ENCODE measurements at places on chromosomes 3 and 15.

DNA sequence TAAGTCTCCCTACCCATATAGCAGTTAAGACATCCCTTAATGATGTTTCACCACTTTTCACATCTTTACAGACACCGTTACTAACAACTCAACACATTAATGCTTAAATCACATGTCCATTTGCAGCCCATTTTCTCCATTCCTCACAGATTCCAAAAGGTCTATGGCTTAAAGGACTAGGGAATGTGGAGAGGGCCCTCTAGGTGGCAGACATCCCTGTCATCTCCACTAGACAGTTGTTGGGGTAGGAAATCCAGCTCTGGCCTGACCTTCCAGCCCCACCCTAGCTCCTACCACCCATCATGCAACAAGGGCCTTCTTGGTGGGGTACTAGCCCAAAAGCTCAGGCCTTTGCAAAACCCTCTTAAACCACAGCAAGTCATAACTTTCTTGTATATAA lies 25.2 kb downstream of the CPEB1 start:
- no peak for ATAC-seq

DNA sequence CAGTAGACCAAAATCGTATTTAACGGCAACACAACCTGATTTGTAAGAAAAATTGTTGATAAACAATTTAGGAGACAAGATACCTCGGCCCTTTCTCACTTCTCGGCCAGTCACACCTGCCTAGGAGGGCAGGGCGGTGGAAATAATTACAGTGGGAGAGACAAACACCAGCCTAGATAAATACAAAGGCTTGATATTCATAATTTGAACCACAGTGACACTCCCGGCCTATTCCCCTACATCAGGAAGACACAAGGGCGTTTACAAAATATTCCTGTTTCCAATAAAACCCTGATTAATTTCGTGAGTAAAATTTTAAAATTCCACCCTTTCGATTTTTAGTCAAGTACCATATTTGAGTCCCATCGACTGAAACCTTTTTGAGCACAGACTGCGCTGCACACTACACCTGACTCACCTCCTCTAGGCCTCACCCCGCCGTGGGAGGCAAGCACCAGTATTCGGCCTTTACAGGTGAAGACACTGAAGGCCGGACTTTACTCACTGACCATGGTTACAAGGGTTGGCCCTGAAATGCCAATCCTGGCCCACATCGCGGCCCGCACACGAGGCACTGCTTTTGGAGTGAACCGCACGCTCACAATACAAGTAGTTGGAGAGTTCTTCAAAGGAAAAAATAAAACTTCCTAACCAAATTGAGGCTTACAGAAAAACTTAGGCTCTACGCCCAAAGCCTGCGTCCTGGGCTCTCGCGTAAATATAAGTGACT lies 794 bp downstream of the ARPP19 start:
- no peak for ATAC-seq

DNA sequence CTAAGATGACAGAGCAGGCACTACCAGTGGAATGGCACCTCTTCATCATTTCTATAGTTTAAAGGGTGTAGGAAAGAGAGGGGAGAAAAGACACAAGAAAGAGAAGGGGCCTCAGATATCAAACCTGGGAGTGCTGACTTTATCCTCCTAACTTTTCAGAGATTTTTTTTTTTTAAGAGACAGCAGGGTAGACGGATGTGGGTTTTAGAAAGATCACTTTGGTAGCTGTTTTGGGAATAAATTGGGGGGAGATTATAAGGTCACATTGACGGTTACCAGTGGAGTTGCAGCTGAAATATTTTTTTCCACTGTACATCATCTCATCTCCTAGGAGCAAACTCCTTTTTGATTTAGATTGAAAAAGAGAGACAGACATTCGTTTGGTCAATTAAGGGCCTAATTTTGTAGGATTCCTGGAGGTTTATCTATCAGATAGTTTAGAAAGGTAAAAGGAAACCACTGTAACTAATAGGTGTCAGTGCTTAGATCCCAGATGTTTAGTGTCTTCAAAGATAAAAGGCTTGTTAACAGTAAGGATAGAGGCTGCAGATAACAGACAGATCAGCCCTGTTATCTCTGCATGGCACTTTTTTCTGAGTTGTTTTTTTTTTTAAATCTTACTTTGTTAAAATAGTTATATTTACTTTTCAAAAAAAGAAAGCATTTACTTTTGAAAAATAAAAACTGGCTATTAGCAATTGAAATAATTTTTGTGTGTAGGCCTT lies 1057.0 kb downstream of the IGSF11 start:
- no peak for ATAC-seq

DNA sequence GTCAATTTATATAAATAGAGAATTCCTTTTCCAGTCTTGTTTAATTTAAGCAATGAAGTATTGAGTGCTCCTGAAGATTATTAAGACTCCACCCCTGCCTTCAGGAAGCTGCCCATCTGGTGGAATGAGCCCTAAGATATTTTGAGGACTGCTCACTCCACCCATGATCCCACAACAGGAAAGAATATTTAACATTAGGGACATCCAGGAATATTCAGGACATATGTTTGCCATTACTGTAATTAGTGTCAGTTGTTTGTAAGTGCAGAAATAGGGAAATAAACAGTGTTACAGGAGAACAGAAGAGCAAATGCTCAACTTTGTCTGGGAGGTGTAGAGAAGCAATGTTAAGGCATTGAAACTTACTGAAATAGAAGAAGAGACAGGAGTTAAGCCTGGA lies 375.0 kb downstream of the ROBO2 start:
- ATAC-seq = no peak

GRCh38 chr3:158520433-158520832 lies 50.6 kb upstream of the MLF1 start:
- ATAC-seq = no peak

DNA sequence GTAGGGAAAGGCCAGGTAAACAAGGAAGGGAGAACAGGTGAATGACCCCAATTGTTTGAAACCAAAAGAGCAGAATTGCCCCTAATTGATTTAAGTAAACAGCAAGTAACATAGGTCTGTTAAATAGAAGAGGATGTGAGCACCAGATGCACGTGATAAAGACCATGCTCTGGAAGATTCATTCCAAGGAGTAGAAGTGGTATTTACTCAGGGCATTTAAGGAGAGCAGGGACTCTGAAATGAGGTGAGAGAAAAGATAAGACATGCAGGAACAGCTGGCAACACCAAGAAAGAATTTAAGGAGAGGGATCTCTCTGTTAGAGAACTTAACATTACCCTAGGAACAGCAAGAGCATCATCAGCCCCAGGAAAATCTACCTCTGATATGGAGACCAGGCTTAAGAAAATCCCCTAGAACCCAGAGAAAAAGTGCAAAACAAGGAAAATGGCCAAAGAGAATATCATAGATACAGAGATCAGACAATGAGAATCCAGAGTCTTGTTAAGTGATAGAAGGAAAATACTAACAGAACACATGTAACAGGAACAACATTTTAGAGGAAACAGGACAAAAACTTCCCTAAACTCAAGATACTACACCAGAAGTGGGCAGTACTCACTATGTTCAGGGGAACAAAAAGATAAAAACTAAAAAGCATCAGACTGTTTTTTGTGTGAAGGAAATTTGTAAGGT lies 6.4 kb downstream of the NUDT16 start:
- ATAC-seq = no peak
